ENCODE measurements at places on chromosomes 13 and 19. TPM values are rescaled to one million over a fixed set of nuclear protein-coding genes. Genes with fewer than 3 reads are reported as not detected.
A peak's percentile ranks its signal among the peaks of the same experiment; 100 is the strongest.

- peak; percentile 69 for DNase-seq
Observed at GRCh38 chr19:29694669-29695627, 20.1 kb downstream of the C19orf12 start.

GRCh38 chr19:43777163-43777695 is 3.5 kb downstream of the KCNN4 start:
- DNase-seq = peak; percentile 50

- DNase-seq = no peak
Observed at GRCh38 chr19:35404879-35405622, 34.2 kb downstream of the GPR42 start.

GRCh38 chr19:19171821-19172532 is 1.9 kb upstream of the MEF2B start:
- DNase-seq = no peak

DNA sequence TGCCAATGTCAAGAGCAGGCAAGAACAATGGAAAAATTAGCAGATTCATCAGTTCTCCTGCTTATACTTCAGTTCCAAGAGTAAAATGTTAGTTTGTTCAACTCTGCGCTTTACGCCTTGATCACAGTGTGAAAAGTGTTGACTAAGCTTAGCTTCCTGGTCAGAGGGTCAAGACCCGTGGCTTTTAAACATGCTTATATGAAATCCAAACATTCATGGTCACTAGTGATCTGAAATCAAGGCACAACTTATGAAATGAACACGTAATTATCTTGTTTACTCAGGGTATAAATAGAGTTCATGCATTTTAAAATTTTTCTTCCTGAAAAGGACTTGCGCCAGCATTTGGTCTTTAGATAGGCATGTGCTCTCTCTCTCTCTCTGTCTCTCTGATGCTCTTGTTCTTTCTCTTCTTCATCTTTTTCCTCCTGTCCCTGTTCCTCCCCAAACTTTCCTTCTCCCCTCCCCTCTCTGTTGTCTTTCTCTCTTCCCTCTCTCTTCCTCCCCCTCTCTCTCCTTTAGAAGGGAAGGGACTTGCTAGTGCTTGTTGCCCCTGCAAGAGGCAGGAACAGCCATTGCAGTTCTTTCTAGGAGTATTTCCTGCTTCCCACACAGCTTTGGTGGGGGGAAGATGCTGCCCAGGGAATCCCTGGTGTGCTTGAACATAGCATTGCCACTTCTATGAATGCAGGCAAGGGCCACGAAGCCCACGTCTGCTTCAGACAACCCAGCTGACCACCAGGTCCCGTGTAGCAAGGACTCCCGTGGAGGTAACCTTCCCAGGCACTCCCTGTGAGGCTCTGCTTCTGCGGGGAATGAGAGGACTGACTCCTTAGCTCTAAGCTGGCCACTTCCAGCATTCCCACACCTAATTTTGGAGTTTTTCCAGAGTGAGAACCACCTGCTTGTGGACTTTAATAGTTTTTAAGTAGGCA is 7.1 kb upstream of the ZNF536 start:
- DNase-seq = no peak

GRCh38 chr19:13062317-13062716 is 40.3 kb downstream of the LYL1 start:
- DNase-seq = no peak

- DNase-seq = peak; percentile 17
Observed at GRCh38 chr13:73341748-73342147, 282.9 kb downstream of the KLF5 start.

GRCh38 chr13:42625611-42626010 is 51.7 kb downstream of the TNFSF11 start:
- no peak for DNase-seq

- peak; percentile 79 for DNase-seq
Observed at GRCh38 chr13:102580552-102581169, 16.1 kb upstream of the TPP2 start.

DNA sequence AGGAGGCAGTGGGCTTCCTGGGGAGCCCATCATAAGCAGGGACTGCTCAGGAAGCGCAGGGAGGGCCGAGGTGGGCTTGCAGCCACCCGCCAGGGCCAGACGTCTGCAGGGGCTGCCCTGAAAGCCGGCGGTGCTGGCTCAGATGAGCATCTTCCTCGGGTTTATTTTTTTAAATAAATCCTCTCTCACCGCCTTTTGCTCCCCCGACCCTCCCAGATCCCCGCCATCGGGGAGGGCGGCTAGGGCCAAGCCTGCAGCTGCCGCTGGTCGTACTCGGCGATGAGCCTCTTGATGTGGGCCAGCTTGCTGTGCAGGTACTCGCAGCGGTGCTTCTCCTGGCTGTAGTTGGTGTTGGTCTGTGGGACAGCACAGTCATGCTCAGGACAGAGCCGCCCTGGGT is 6.6 kb upstream of the ISYNA1 start:
- DNase-seq = no peak

DNA sequence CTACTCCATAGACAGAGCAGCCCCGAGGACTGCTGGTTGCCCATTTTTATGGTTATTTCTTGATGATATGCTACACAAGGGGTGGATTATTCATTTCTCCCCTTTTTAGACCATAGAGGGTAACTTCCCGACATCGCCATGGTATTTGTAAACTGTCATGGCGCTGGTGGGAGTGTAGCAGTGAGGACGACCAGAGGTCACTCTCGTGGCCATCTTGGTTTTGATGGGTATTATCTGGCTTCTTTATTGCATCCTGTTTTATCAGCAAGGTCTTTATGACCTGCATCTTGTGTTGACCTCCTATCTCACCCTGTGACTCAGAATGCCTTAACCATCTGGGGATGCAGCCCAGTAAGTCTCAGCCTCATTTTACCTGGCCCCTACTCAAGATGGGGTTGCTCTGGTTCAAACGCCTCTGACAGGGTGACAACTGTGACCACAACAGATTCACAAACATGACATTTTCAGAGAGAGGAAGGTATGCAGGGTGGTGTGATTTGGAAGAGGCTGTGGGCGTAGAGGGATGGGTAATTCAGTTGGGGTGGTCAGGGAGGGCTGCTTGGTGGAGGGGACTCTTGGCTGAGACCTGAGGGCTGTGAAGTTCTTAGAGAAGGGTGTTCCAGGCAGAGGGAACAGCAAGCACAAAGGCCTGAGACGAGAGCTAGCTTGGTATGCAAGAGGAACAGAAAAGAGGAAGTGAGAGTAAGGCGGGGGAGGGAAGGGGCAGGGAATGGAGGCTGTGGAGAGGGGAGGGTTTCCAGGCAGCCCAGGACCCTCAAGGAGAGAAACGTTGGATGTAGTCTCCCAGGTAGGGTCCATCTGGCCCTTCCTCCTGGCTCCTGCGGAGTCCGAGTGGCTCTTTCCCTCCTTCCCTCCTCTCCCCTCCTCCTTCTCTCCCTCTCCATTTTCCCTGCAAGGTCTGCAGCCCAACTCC is 23.5 kb downstream of the FAM187B start:
- DNase-seq = no peak

- no peak for DNase-seq
Observed at GRCh38 chr19:48552406-48553322, 692 bp downstream of the SULT2B1 start.

DNA sequence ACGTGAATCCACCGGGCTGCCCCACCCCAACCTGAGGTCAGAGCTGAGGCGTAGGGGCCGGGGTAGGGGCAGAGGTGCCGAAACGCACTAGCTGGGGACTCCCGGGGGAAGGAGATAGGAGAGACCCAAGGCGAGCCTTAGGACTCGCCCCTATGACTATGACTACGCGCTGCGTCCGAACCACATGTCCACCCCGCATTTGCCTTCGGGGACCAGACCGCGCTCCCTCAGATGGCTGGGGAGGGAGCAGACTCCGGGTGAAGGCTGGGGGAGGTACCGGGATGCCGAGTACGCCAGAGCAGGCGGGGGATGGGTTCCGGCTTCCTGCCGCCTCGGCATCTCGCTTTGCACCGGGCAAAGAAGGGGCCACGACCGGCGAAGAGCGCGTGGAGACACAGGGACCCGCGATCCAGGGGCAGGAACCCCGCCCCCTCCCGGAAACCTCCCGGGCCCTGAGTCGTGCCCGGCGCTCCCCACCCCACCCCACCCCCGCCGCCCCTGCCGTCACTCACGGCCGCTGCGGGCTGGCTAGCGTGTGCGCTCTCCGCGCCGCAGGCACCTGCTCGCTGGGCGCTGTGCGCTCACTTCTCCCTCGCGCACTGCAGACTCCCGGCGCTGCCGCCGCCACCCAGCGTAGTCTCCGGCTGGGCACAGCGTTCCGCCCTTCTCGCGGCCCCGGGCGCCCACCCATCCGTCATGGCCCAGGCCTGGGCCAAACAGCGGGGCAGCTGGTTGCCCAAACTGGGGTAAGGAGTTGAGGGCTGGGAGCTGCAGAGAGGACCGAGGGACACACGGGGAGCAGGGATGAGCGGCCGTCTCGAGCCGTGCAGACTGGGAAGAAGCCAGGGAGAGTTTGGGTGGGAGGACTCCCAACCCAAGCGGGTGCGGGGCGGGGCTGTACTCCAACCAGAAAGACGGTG is 622 bp upstream of the VSTM2B start:
- DNase-seq = no peak

GRCh38 chr13:111202745-111203144 is 87.6 kb downstream of the ARHGEF7 start:
- peak; percentile 99 for DNase-seq

DNA sequence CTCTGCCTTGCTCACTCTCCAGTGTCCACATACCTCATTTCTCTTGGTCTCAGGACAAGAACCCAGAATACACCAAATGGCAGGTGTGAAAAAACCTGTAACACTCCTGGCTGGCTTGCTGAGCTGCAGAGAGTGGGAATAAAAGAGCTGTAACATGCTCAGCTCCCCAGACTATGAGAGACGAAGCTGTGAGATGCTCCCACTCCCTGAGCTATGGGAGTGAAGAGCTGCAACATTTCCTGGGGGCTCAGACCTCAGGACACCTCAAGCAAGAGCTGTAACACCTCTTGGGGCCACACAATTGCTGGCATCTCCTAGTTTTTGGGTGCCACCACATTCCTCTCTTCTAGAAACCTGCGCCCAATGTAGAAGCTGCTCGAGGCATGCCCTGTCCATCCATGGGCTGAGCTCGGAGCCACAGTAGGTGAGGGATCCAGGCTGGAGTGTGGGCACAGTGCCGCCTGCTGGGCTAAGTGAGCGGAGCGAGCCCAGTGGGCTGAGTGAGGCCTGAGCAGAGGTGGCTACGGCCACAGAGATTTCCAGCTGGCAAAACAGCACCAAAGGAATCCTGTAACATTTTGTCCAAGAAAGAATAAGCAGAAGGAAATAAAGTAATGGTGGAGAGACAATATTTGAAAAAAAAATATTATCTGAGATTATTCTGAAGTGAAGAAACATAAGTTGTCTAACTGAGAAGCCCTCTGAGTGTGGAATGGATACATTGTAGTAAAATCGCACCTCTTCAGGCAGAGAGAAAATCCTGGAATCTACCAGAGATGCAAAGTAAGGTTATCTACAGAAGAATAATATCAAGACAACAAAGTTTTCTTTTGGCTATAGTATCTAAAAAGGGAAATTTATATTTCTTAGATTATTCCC is 186.2 kb upstream of the PCDH9 start:
- peak; percentile 0 for DNase-seq

DNA sequence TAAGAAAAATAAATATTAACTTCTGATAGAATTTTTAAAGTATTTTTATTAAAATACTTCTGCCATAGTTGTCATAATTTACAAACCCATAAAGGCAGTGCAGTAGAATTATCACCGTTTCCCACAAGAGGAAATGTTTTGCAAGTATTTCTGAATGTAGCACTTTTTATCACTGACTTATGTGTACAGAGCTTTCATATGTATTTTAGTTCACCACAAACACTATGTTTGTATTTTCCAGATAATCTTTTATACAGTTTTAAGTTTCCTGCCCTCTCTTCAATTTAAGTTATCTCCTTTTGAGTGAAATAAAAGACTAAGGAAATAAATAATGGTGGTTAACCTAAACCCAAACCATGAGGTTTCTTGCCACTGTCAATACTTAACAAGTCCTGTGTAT is 24.2 kb downstream of the MIPEP start:
- DNase-seq = no peak

- no peak for DNase-seq
Observed at GRCh38 chr13:55347528-55347927, 1793.2 kb upstream of the PRR20A start.

DNA sequence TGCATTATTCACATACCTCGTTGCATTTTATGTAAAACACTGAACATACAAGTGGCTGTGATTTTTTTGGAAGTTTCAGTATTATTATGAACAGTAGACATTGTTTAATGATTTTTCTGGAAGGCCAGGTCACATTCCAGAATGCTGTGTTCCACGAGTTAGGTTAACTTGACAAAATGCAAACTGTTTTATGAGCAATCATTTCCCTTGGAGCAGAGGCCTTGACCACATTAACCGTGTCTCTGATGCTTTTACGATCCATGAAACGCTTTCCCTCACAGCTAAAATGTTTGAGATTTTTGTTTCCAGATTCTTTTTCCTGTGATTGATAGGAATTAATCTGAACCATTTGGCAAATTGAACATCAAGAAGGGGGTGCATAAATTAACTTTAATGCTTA is 57.8 kb downstream of the MBNL2 start:
- DNase-seq = peak; percentile 82

DNA sequence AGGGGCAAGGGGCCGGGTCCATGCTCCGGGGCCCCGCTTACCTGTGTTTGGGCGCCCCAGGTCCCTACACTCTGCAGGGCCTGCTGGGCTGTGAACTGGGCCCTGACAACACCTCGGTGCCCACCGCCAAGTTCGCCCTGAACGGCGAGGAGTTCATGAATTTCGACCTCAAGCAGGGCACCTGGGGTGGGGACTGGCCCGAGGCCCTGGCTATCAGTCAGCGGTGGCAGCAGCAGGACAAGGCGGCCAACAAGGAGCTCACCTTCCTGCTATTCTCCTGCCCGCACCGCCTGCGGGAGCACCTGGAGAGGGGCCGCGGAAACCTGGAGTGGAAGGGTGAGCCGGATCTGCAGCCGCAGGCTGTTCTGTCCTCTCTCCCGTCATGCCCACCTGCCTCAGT is 1.7 kb downstream of the FCGRT start:
- no peak for DNase-seq

RXFP2 gene
- total RNA-seq = not detected

TUBA3C gene
- not detected for total RNA-seq

NLRP9 gene
- total RNA-seq = not detected

TTC9B gene
- total RNA-seq = not detected

CNMD gene
- not detected for total RNA-seq

ZNF780B gene
- 6.1 TPM for total RNA-seq

MED25 gene
- 9.9 TPM for total RNA-seq

FLT3LG gene
- 0.87 TPM for total RNA-seq

SPRED3 gene
- under 0.01 TPM for total RNA-seq

LYPD3 gene
- total RNA-seq = 0.22 TPM

PRR36 gene
- total RNA-seq = not detected

EFNA2 gene
- total RNA-seq = not detected

ERICH6B gene
- total RNA-seq = not detected

IFNL1 gene
- total RNA-seq = not detected

MOB3A gene
- total RNA-seq = 13.1 TPM

CD22 gene
- total RNA-seq = 0.22 TPM

C13orf42 gene
- total RNA-seq = not detected
